Inflammatory macrophage treated with lipopolysaccharide for 4 hours (primary cell): ENCODE measurements at places on chromosomes 16 and 17.

- no peak for DNase-seq
These were observed 2.5 kb upstream of the HS3ST3B1 start for GRCh38 chr17:14298221-14298946.

DNA sequence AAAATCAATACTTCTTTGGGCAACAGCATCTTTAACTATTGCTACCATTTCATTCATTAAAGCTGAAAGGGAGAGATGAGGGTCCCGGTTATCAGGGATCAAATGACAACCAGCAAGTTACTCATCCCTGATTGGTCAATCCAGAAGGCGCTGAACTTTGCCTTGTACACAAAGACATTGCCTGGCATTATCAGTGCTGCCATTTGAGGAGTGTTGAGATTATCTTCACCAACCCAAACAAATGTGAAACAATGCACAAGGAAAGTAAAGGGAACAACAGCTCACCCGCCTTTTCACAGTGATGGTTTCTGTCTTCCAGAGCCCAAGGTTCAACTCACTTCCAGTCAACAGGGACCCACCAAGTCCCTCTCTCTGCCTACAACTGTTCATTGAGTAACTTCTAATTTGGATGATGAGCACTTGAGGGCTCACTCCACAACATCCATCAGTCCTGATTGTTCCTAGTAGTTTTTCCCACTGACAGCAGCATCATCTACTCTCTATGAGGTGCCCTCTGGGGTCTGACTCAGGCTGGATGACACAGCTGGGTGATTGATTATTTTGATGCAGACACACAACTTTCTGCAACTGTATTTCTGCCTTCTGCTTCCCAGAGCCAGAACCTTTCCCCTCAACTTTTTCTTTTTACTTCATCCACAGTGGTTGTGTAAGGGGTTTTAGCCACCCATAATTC, 32.0 kb downstream of the LYRM9 start:
- no peak for DNase-seq

GRCh38 chr17:71405101-71405500, 715.7 kb upstream of the SOX9 start:
- no peak for DNase-seq

- peak; percentile 100 for DNase-seq
These were observed 28.0 kb upstream of the SNN start for GRCh38 chr16:11639925-11640899.

GRCh38 chr16:89688395-89688794, 1.9 kb downstream of the CDK10 start:
- no peak for DNase-seq

DNA sequence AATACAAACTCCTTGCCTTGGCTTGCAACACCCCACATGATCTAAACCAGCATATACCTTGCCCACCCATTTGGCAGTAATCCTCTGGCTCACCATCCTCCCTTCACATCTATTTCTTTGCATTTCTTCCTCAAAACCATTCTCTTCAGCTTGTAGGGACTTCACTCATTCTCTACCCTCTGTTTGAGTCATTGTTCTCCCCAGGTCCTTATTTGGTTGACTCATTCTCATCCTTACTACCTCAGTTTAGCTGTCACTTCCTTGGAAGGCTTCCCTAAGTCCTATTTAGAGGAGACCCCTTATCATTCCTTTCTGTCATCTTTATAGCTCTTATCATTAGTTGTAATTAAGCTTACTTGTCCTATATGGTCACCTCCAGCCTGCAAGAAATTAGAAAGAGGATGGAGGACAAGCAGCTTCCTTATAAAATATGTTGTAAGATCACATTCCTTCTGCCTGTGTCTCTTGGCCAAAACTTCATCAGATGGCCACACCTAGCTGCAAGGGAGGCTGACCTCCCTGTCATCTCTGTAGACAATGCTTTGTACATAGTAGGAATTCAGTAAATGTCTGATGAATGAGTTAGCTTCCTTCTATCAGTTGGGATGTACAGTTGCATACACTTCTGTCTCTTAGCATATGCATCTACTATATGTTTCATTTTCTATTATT, 1.7 kb downstream of the TTC19 start:
- peak; percentile 32 for DNase-seq

- DNase-seq: no peak
These were observed 10.3 kb downstream of the CNTNAP4 start for GRCh38 chr16:76287466-76287865.

DNA sequence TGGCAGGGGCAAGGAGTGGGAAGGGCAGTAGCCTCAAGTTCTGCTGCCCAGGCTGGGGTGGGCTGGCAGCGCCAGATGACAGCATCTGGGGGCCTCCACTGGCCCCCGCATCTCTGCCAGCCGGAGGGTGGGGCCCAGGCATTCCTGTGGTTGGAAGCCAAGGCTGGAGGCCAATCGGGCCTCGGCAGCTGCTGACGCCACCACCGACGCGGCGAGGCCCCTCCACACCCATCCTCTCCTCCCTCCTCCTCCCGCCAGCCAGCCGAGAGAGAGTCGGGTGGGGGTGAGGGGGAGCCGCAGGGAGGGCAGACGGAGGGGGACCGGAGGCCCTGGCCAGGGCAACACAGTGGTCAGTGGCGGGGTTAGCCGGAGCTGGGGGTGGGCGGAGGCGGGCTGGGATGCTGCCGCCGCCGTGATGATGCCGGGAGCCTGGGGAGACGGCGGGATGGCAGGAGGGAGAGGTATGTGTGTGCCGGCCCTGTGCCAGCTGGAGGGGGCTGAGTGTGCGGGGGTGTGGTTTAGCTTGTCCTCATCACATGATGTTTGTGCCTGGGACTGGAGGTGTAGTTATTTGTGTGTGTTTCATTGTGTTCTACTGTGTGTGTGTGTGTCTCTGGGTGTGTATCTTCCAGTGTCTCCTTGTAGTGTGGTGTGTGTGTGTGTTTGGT, 36.6 kb downstream of the ARHGAP23 start:
- no peak for DNase-seq

DNA sequence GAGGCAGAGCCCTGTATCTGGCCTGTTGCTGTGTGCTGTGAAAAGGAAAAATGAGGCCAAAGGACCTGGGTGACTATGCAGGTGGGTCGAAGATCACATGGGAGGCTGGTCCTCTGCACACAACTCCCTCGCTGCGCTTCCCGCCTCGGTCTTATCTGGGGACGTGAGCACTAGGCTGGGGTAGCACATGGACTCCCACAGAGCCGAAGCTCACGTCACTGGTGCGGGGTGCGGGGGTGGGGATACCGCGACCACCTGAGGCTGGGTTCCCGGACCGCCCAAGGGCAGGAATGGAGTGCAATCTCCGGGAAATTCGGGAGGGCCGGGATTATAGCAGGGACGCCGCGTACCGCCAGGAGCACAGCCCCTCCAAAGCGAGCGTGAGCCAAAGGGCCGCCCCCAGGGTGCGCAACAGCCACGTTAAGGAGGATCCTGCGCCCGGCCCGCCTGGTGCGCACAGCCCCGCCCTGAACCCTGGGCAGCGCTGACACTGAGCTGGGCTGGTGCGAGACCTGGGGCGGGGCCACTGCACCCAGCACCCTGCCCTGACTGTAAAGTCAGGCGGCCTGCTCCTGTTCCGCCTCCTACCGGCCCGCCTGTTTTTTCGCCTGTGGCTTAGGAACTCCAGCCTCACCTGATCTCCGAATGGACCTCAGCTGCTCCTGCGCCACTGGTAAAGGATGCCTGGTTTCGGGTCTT, 4.8 kb downstream of the MT1A start:
- peak; percentile 84 for DNase-seq

- DNase-seq: no peak
These were observed 12.0 kb upstream of the TNRC6A start for GRCh38 chr16:24717411-24717810.

DNA sequence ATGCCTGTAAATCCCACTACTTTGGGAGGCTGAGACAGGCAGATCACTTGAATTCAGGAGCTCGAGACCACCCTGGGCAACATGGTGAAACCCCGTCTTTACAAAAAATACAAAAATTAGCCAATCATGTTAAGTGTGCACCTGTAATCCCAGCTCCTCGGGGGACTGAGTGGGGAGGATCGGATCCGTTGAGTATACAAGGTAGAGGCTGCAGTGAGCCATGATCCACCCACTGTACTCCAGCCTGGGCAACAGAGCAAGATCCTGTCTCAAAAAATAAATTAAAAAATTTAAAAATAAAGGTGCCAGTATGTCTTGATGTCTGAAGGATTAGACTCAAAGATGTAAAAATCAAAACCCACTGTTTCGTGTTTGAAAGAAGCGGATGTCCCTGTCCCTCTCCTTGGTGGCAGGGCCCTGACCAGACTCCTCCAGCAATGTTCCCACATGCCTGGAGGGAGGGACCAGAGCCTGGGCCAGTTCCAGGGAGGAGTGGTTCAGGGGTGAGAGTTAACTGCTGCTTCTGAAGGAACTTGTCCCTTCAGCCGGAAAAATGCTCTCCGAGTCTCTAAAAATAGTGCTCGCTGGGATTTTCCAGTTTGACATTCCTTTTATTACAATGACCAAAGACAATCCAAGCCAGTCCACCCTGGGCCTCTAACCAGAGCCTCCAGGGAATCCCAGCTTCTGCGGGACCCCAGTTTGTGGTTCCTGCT, 9.4 kb upstream of the CMTM4 start:
- DNase-seq: no peak

GRCh38 chr17:44022246-44022645, 7.5 kb upstream of the TMEM101 start:
- DNase-seq: peak; percentile 15

GRCh38 chr16:48619979-48620378, 10.0 kb upstream of the N4BP1 start:
- DNase-seq: no peak

GRCh38 chr16:29915590-29916247, 10.3 kb downstream of the KCTD13 start:
- DNase-seq: no peak

GRCh38 chr17:59311051-59311468, 20.4 kb upstream of the YPEL2 start:
- DNase-seq: peak; percentile 72

DNA sequence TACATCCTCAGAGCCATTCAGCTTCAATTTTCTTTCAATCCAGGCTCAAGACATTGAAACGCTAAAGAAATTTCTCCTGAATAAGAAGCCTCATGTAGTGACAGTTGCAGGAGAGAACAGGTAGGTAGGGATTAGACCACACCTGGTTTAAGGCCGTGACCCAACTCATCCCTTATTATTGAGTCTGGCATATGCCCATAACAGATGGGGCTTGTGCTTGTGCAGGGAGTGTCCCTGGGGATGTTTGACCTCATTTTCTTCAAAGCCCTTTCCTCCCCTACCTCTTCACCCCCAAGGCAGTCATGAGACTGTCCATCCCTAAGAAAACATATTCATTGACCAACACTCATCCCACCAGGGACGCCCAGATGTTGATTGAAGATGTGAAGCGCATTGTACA, 24.3 kb downstream of the SUPT6H start:
- DNase-seq: no peak

GRCh38 chr16:71895679-71896365, 491 bp downstream of the IST1 start:
- peak; percentile 40 for DNase-seq

DNA sequence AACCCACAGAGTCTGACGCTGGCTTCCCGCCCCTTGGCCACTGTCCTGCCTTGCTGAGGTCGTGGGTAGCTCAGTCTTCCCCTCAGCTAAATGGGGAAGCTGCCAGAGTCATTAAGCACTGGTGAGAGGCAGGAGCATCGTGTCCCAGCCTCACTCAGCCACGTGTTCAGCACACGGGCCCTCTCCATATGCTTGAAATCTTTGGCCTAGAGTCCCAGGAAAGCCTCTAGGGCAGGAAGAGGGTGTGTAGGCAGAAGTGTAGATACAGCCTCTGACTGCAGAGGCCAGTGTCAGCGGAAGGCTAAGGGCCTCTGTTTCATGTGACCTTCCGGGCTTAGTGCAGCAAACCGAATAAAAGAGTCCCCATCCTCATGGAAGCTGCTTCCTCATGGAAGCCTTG, 4.1 kb downstream of the DHODH start:
- DNase-seq: no peak

- DNase-seq: no peak
These were observed 39.7 kb downstream of the NUP93 start for GRCh38 chr16:56769677-56770076.

DNA sequence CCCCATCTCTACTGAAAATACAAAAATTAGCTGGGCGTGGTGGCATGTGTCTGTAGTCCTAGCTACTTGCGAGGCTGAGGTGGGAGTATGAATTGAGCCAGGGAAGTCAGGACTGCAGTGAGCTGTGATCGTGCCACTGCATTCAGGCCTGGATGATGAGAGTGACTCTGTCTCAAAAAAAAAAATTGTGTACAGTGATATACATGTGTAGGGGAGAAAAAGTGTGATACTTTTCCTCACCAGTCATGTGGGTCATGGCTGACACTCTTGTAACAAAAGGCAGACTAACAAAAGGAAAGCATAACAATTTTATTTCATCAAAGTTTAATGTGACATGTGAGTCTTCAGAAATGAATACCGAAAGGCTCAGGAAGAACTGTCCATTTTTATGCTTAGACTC, 2.0 kb upstream of the ABCC12 start:
- DNase-seq: no peak

DNA sequence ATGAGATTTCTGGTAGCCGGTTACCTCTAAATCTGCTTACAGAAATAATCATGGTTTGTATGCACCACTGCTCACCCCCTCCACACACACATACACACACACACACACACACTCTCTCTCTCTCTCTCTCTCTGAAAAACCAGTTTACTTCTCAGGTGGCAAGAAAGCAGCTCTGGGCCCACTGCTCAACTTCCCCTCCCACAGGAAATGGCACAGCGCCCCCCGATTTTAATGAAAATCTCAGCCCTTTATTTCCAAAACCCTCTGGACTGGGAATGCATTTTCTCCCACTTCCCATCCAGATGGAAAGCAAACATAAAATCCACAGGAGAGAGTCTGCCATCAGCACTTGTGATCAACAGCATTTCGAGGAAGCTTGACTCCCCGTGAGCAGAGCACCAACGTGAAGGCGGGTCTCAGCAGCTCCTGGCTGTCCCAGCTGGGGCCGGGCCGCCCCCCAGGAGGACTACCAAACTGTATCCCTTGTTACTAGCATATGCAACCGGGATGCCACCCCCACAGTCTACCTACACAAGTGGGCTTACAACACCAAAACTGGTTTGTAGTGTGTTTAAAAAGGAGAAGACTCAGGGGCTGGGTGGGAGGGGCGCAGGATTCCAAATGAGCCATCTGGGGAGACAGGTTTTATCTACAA, 121.1 kb downstream of the SLC39A11 start:
- no peak for DNase-seq

DNA sequence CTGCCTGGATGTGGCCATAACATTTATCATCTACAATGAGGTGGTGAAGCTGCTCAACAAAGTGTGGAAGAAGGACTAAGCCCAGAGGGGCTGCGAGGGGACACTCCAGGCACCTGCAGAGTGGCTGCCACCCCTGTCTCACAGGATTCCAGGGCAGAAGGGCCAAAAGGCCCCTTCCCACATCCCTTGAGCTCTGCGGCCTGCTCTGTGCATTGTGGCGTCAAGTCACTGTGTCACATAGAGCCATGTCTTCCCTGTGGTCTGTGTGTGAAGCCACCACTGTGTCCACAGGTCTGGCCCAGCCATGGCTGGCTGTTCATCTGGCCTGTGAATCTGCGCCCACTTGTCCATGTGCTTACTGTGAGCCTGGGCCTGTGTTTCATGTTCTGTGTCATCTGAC, 1714.6 kb downstream of the TP53TG3F start:
- DNase-seq: no peak

GRCh38 chr16:74461826-74462225, 40.5 kb upstream of the CLEC18B start:
- no peak for DNase-seq
